ENCODE measurements at places on chromosomes 12 and 14.

- DNase-seq: peak; percentile 33
Measured at GRCh38 chr12:5492562-5492961, 60.7 kb downstream of the NTF3 start.

DNA sequence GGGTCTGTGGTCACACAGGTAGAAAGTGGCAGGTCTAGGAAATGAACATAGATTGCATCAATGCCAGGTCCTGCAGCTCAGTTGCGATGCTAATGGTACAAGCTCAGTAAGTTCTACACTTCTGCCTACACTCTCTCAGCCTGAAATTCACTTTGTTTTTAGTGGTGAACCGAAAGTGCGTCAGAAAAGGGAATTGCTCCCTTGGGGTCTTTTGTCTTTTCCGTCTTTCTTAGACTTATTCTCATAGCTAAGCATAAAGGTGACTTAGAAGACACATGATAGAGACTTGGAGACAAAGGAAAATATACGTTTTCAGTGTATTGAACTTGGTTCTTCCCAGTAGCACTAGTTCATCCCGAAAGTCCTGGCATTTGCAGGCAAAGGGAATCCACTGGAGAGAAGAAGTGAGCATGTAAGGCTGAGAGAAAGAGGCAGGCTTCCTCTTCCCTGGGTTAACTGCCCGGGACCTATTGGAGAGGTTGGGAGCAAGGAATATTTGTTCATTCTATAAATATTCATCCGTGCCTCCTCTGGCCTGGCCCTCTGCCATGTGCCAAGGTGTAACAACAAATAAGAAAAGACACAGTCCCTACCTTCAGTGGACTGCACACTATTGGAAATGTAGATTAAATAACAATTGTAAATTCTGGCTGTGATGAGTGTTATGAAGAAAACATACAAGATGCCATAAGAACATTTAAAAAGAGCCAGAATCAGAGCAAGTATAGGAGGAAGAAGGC, 785.8 kb downstream of the MED13L start:
- DNase-seq: no peak

GRCh38 chr14:67963545-67963944, 144.0 kb downstream of the RAD51B start:
- no peak for DNase-seq

- no peak for DNase-seq
Measured at GRCh38 chr12:129127211-129127610, 273.9 kb downstream of the GLT1D1 start.

DNA sequence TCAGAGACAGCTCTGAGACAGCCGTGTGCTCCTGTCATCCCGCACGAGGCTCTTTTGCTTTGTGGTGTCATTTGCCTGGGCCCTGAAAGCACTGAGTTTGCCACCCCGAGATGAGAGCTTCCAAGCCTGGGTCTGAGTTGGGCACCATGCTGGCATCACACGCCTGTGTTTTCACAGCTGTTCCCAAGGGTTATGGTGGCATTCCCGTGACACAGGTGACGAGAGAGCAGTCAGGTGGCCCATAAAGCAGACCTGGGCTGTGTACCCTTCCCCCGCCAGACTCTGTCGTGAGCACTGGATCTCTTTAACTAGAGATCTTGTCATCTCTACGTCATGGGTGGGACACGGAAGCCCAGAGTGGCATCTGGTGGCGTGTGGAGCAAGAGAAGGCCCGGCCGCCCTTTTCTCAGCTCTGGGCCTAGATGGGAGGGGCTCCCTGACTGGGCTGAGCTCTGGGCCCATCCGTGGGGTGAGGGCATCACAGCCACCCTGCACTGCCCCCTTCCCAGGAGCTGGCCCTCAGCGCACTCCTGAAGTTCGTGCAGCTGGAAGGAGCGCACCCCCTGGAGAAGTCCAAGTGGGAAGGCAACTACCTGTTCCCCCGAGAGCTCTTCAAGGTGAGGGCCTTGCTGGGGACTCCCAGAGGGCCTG, 2.6 kb downstream of the NOC4L start:
- no peak for DNase-seq

DNA sequence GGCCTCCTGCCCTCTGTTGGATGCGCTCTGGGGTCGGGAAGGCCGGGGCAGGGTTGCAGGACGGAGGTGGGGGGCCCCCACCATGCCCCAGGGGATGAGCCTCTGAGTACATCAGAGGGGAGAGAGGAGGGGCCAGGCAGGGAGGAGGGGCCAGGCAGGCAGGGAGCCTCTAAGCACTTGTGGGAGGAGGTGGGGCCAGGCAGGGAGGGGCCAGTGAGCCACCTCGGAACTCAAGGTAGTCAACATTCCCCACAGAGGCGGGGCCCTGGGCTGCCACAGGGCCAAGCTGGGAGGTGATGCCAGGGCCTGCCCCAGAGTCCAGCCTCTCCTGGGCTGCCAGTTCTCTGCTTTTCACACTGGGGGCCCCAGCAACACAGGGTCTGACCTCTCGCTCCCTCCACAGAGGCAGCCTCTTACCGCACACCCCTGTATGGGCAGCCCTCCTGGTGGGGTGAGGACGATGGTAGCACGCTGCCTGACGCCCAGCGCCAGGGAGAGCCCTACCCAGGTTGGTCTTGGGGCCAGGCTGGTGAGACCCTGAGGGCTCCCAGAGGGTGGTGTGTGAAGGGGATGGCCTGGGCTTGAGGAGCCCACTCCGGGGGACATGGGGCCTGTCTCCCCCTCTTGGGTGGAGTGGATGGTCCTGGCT, 17.4 kb downstream of the CEP170B start:
- peak; percentile 94 for DNase-seq

DNA sequence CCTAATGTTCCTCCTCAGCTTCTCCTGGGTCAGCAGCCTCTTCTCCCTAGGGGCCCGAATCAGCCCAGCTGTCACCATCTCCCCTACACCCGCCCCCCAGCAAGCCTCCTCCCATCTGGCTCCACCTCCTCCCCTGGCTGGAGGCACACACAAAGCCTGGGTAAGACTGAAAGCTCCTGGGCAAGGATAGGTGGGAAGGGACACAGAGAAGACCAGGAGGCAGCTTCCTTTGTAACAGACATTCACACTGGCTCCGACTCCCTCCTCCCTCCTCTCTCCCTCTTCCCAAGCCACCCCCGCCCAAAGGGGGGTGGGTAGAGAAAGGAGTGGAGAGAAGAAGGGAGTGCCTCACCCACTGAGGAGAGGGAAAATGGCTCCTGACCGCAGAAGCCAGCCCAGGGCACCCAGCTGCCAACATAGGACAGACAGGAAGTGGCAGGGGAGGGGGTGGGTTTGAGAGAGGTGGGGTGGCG, 4.0 kb downstream of the CHD4 start:
- DNase-seq: peak; percentile 33

GRCh38 chr14:100191584-100192249, 32.3 kb upstream of the DEGS2 start:
- DNase-seq: no peak

GRCh38 chr12:20368651-20369304, 441 bp downstream of the PDE3A start:
- peak; percentile 52 for DNase-seq

DNA sequence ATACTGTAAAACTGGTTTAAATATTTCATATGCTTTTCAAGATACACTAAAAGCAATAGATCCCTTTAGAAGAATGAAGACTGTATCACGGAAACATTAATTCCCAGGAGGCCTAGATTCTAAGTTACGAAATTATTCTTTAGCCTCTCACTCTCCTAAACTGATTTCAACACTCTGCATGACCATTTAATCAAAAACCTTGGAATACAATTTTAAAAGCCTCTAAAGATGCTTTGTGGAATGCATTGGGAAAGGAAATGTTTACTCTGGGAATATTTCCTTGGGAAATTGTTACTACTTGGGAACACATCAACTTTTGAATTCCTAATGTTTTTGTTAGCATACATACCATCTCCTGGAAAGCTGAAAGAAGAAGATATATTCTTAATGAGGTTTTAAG, 255.7 kb upstream of the FAR2 start:
- no peak for DNase-seq

DNA sequence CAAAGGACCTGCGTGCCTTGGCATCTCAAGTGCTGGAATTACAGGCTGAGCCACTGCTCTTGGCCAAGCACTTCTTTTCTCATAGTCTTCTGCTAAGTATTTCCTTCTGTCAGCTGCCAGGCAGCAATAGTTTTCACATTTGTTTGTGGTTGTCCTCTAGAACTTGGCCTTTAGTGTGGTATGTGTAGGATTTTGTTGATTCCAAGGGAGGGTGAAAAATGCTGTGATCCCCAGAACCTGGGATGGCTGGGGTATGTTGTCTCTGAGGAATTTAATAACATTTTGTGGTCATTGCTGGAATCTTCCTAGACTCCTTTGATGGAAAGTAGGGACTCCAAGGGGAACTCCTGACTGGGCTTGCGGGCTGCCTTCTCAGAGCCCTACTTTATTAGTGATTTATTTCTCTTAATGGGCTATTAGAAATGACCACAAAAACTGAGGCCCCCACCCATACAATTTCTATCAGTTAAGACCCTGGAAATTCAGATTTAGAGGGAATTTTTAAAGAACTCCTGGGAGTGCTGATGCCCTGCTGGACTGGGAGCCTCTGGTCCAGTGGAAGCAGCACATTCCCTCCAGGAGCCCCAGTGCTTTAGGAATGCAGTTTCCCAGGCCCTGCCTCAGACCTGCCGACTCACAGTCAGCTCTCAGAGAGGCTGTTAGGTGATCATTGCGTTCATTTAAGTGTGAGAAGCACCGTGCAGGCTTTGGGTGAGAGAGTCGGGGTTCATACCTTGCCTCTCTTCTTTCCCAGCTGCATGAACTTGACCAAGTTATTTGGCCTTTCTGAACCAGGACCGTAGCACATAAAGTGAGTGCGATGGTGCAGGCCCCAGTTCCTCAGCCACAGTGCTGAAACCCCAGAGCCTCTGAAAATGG, 22.7 kb downstream of the TRAF3 start:
- DNase-seq: no peak

GRCh38 chr14:94481468-94482131, 5.6 kb upstream of the SERPINA9 start:
- no peak for DNase-seq
